ENCODE measurements at places on chromosomes 12 and 14. TPM values are rescaled to one million over a fixed set of nuclear protein-coding genes. Genes with fewer than 3 reads are reported as not detected.

The FBXL14 gene
- 11.0 TPM for total RNA-seq

The P2RX2 gene
- total RNA-seq = 0.06 TPM

The MYF6 gene
- total RNA-seq = 0.61 TPM

The NYNRIN gene
- total RNA-seq = 37.4 TPM

The NRL gene
- total RNA-seq = 1.8 TPM

The OAS2 gene
- 9.3 TPM for total RNA-seq

The PPP1CC gene
- 152 TPM for total RNA-seq

The TAS2R31 gene
- 7.8 TPM for total RNA-seq

The ASB2 gene
- total RNA-seq = 0.50 TPM

The ANKS1B gene
- 131 TPM for total RNA-seq

All from spinal cord (tissue), 10 donors.